ENCODE measurements at places on chromosomes 5 and 9.

DNA sequence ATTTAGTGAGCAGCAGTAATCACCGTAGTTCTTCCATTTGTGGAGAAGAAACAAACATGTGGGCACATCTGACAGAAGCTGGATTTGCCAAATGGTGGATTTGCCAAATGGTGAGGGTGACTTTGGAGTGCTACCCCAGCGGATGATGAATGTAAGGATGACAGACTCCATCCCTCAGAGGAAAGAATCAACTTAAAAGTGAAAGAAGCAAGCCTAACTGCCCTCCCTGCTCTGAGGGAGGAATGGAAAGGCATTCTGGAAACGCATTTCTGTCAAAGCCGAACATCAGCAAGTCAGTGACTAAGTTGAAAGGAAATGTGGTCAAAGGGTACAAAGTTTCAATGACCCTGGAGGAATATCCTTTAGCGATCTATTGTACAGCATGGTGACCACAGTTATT lies 143.5 kb downstream of the GPBP1 start:
- DNase-seq = no peak

DNA sequence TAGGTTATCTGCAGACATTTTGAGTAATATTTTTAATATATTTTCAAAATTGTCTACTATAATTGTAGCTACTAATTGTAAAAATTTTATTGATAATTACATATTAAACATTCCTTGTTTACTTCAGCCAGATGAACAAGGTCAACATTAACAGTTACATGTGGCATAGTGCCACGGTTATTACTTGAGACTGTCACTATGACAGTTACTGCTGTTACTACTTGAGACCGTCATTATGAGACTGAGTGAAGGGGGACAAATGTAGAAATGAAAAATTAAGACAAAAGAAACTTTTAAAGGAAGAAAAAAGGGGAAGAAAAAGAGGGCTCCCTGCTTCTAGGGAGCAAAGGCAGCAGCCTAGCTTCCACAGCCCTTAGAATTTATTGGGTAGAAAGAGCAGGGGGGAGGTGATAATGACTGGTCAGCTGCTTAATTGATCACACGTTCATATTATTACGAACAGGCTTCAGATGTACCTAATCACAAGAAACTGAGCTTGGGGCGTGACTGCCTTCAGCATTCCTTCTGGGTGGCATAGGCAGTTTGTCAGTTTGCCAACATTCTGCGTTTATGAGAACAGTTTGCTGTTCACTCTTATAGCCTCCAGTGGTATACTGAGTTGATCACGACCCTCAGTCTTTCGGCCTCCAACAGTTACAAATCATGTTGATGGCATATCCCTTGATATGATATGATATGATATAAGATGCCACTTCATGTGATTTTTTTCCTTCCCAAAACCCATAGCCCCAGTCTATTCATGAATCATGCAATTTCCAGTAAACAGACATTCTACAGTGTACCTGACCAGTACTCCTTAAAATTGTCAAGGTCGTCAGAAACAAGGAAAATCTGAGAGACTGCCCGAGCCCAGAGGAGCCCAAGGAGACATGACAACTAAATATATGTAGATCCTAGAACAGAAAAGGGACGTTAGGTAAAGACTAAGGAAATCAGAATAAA lies 13.1 kb downstream of the MARCHF6 start:
- no peak for DNase-seq

GRCh38 chr5:168875832-168876231 lies 296.7 kb upstream of the PANK3 start:
- no peak for DNase-seq

DNA sequence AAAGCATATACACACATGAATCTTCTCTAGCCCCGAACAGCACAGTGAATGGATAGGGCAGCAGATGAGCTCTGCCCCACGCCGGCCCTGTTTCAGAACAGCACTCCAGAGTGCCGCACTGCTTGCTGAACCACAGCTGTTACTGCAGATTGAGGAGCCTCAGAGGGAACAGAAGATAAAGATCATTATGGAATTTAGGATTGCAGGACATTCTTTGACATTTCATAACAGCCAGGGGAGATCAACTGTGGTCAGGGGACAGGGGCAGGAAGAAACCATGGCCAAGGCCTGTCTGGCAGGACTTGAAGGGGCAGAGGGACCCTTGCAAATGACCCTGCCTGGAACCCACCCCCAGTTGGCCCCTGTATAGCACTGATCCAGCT lies 20.6 kb downstream of the IRF1 start:
- peak; percentile 54 for DNase-seq

DNA sequence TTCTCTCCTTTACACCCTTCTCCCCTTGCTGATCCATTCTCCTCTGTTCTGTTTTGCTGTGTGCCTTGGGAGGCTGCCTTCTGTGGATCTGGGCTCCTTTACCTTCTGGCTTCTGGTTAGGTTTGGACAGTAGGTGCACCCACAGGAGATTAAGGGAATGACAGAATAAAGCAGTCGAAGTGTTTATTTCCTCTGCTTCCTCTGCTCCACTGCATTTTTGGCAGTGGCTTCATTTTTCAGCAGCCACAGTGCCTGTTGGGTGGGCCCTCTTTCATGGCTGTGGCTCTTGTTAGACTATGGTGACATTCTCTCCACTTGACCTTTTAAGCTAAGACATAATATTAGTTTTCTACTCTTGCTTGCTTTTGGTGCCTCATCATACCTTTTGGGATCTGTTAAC lies 144.1 kb downstream of the CCDC171 start:
- DNase-seq = no peak

- no peak for DNase-seq
Measured at GRCh38 chr5:40401284-40402006, 278.3 kb upstream of the PTGER4 start.

GRCh38 chr5:88658886-88659285 lies 224.1 kb downstream of the MEF2C start:
- no peak for DNase-seq

All from sigmoid colon (tissue), 7 donors.